Activated CD4-positive, alpha-beta T cell treated with anti-CD3 and anti-CD28 coated beads for 24 hours (primary cell): ENCODE measurements at places on chromosomes 3 and 15.

DNA sequence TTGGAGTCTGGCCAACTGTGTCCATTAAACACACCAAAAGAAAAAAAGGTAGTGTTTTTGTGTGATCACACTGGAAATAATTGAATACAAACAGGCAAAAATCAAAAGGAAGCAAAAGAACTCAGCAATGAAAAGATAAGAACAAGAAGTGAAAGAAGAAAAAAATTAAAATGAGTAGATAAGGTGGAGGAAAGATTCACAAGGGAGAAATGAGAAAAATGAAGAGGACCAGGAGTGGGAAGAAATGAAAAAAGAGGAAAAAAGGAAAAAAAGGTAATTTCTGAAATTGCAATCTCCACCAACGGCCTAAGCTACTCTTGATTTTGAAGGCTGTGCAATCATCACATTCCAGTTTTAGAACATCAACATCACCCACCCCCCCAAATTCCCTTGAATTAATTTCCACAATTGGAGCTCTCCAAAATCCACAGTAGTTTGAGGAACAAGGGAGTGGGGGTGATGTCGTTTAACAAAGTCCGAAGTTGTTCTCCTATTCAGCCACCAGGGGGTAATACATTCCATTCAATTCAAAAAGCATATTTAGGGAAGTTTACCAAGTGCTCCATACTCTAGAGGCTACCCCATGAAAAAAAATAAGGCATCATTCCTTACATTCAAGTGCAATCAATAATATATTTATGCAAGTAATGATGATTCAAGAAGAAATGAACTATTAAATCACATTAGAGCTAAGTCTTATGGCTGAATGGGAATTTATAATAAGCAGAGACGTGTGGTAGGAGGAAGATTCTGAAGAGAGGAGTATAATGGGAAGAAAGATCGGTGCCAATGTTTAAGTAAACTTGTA is 37.4 kb downstream of the ZNF860 start:
- no peak for DNase-seq

- no peak for DNase-seq
Observed at GRCh38 chr3:107227091-107227490, 150.1 kb upstream of the CCDC54 start.

DNA sequence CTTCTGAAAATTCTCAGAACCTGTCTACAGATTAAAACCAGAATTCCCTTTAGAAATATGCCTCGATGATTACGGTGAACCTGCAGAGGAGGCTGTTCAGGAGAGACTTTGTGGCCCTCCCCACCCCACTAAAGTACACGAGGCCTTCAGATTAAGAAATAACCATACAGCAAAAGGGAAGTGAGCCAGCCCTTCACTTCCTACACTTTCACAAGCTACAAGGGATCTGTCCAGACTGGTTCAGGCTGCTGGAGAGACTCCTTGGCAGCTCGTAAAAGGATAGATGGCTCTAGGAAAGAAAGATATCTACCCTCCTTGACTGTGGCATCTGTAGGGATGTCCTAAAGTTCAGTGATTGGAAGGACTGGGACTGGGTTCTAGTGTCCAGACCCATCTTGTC is 102.6 kb downstream of the ALDH1A2 start:
- DNase-seq: no peak

GRCh38 chr15:71883447-71883846 is 73.1 kb downstream of the NR2E3 start:
- DNase-seq: no peak

DNA sequence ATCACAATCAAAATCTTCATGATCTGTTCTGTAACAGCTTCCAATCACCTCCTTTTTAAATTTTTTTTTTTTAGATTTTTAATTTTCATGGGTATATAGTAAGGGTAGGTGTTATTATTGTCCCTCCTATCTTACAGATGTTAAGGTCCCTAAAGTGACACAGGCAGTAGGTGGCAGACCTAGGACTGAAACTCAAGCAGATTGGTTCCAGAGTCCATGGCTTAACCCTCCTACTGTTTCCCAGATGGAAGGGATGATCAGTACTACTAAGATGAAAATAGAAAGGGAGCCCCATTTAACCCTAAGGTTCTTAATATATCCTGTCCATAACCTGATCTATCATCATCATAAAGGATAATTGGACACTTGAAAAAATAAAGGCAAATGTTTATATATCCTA is 57.1 kb downstream of the CHAC1 start:
- no peak for DNase-seq

DNA sequence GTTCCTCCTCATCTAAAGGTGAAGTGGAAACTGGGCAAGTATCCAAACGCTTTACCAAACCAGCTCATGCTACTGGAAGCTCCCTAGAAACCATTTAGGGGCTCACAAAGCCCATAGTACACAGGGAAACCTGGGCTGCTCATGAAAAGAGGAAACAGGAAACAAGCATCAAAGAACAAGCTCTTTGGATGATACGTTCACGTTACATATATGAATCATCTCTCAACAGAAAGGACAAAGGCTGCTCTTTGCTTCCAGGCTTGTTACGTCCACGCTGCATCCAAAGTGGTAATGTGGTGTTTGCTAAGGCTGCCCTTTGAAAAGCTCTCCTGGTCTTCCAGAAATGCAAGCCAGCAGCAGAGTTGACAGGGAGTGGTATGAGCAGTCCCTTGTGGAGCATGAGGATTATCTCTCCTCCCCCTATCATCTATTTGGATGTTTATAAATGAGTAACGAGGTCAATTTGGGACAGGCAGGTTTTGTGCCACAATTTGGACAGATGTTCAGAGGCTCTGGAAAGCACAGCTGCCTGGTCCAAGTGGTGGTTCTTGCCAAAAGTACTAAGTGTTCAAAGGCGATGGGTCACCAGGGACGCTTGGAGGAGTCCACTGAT is 98.0 kb upstream of the RORA start:
- no peak for DNase-seq

DNA sequence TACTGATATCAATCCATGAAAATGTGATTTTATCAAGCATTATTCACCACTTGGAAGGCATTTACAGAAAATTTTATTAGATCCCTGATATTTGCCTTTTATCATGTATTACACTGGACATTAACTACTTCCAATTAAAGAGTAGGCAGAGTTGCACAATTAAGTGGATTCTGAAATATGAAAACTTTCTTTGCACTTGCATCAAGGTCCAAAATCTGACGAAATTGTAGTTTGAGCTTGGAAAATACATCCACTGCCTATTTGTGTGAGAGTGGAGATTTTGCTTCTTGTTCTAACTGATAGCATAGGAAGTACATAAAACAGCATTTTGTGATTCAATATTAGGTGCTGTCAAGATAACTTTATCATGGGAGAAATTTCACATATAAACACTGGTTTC is 49.6 kb upstream of the SLC12A8 start:
- DNase-seq: no peak

DNA sequence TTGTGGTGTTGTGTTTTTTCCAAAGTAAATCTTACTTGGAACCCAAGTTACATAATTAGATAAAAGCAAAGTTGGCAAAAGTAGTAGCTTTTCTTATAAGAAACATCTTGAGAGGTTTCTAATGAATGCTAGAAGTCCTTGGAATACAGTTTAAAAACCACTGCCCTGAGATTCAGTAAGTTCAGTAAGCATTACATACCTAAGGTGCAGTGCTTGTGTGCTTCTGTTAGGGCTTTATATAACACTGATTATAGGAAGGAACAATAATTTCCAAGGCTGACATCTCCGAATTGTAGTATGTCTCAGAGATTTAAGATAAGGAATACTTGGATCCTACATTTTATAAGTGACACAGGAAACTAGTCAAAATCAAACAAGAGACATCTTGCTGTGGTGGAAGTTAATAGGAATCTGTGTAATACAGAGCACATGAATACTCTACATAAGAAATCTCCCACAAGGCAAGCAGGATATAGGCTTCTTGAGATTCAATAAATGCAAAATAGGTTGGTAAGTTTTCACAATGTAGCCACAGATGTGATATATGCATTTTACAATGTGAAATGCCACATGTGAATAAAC is 268.2 kb downstream of the LSAMP start:
- DNase-seq: no peak

DNA sequence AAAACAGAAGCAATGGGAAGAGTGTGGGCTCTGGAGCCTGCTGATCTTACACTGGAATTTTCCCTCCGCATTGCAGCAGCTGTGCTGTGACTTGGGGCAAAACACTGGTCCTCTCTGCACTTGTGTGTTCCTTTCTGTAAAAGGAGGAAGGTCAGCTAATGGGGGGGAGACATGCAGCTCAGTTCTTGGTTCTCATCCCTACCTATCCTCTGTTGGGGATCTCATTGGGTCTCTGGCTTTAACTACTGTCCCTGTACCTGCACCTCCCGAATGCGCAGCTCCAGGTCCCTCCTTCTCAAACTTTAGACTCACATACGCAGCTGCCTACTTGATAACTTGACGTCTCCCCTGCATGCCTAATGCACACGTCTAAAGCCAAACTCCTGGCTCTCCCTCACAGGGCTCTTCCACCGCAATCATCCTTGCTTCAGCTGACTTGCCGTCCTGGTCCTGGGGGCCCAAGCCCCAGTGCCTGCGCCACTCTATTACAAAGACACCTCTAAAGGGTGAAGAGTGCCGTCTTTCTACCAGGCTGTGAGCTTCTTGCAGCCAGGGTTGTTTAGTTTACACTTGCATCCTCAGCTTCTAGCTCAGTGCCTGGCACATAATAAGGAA is 5.9 kb upstream of the TMEM44 start:
- DNase-seq: no peak

DNA sequence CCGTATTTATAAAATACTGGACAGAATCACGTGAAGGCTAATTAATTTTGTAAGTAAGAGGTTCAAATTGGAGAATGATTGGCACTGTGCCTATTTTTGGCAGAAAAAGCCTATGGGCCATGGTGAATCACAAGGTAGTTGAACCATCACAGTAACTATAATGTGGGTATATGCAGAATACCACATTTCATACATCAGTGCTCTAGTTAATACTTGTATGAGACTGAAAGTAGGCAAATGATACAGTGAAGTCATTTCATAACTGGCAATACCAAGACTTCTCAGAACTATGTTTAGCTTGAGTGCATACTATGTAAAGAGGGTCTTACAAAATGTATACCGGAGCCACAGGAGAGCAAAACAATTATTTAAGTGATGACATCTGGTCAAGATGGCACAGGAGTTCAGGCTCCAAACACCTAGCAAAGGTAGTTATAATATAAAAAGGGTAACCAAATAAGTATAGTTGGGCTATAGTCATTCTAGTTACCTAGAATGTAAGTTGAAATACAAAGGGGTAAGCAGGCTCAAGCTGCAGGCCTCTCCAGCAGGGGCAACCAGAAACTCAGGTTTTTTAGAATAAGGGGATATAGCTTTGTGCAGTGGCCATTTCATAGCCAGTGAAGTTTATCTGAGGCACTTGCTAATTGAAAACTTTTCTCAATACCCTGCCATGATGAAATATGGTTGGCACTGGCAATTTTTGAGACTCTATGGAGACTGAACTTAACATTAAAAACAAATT is 19.1 kb downstream of the GPR160 start:
- DNase-seq: no peak

DNA sequence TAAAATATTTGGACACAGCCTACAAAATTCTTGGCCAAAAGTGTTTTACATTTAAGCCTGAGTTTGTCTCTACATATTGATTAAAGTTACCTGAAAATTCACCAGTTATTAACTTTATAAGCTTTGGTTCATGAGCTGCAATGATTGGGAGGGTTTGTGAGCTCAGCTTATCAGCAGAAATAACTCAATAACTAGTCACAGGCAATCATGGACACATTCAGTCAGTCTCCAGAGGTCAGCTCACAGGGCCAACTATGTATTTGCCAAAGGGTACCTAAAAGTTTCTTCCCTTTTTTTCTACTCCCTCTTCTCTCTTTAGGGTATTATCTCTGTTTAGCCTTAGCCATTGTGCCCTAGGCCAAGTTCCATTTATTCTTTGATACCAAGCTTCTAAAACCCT is 145.9 kb downstream of the ZPLD1 start:
- no peak for DNase-seq
